Fibroblast of skin of left biceps (primary cell): ENCODE measurements at places on chromosomes 5 and 9.

DNA sequence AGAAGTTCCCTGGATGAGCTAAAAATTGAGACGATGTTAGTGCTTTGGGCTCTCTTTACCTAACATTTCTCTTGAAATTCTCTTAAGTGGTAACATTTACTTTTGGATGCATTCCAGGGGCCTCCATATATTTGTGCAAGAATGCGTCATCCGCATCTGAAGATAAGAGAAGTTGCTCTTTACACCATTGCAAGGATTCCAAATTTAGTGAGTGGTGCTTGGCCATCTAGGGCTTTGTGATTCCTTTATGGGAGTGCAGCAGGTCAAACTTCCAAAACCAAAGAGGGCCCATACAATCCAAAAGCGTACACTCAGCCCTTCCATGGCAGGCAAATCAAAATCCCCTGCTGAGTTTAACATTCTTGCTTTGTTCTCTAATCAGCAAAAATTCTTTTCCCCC is 102.0 kb upstream of the DMAC1 start:
- no peak for DNase-seq

- peak; percentile 58 for DNase-seq
Measured at GRCh38 chr5:83547161-83547560, 75.6 kb downstream of the VCAN start.

DNA sequence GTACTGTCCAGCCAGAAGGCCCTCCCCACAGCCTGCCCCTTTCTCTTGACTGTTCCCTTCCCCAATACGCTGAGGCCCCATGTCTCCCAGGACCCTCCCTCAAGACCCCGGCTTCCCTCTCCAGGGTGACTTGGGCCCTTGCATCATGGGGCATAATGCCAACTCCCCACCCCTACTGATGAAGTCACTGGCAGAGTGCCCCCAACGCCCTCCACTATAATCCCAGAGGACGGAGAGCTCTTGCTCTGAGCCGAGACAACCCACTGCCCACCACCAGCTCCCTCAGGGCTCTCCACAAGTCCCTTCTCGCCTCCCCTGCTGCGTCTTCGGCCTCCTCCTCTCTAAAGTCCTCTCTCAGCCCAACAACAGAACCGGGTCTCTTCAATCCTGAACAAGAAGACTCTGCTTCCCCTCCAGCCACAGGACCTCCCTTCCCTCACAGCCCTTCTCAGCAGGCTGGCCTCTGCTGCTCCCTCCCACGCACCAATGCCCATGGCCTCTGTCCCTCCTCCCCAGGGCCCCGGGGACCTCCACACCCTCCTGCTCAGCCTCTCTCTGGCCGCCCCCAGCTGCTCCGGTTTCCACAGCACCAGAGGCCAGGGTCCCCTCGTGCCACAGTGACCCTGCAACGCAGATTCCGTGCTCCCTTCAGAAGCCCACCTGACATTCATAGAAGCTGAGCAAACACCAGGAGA is 47.6 kb downstream of the ADAMTS2 start:
- no peak for DNase-seq

- peak; percentile 74 for DNase-seq
Measured at GRCh38 chr5:110900829-110901228, 162.0 kb downstream of the SLC25A46 start.

DNA sequence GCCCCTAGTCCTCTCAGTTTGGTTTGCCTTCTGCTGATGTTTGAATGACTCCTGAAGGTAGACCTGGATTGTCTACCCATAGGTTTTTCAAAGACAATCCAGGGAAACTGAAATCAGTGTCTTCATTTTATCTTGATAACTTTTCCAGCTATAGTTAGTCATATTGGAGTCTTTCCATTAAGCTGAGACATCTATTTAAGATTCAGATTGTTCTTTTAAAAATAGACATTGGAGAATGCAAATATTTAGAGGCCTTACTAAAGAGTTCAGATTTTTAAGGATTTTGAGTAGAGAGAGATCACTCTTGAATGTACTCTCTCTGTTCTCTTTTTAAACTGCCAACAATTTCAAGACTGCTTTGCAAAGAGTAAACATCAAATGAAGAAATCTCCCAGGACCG is 69.1 kb downstream of the GDNF start:
- no peak for DNase-seq

- no peak for DNase-seq
Measured at GRCh38 chr5:882253-883183, 10.1 kb downstream of the BRD9 start.

- no peak for DNase-seq
Measured at GRCh38 chr9:104027295-104027694, 66.8 kb upstream of the SMC2 start.

DNA sequence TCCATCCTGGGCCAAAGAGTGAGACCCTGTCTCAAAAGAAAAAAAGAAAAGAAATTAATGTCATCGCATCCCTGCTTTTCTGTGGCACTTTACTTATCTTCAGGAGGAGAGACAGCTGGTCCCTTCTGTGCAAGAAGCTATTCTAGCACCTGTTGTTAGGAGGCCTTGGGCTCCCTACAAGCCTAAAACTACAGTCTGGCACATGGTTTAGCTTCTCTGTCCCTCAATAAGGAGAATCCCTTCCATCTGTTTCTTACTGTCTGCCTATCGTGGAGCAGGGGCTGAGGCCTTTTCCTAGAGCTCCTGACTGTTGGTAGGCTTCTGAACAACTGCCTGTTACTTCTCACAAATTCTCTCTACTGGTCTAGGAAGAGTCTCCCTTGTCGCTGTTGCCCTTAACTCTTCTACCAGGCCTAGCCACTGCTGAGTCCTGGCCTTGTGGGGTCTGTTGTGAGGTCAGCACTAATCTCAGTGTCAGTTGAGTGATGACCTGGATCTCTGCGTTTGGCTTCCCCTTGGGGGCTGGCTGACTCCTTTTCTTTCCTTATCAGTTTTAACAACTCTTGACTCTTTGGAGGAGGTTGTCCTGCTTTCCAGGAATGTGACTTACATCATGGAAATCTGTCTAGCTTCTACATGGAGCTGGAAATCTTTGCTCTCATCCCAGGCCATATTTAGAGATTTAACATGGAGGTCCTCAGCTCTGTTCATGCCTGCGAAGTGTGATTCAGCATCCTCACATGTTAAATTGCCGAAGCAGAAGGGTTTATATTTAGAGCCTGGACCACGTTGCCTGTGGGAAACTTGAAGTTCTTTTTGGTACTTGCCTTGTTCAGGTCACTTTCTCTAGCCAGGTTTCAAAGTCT is 5.7 kb upstream of the GARNL3 start:
- DNase-seq: no peak

DNA sequence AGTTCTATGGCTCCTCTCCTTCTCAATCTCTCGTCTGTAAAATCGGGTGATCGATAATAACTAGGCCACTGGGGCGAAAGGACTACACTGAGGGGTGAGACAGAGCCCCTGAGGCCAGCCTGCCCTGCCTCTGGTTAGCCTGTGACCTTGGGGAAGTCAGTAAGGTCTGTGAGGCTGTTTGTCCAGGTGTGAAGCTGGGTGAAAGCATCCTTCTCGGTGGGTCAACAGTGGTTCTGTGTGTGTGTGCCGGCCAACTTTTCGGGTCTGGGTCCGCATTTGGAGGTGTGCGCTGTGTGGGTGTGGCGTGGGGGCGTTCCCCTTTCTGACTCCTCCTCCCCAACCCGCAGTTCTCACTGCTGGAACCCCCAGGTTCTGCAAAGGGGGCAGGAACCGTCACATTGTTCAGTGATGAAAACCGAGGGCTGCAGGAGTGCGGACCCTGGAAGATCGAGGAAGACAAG is 5.0 kb upstream of the RNF44 start:
- no peak for DNase-seq

DNA sequence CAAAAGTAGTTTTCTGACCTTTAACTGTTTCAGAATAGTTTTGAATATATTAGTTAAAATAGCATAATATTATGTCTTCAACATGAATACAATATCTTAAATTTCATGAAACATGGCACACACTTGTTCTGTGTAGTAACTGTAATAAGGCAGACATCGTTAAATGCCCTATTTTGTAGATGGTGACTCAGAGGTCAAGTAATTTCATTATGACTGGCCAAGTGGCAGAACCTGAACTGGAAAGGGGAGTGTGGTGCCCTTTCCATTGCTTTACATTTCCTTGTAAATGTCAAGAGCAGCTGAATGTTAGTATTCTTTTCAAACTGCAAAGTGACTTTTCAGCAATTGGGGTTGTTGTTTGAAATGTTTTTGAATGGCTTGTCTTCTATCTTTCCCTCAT is 201.2 kb upstream of the CDKN2B start:
- no peak for DNase-seq

- DNase-seq: no peak
Measured at GRCh38 chr5:158100373-158100888, 241.5 kb upstream of the CLINT1 start.

GRCh38 chr5:175219366-175219765 is 224.6 kb downstream of the DRD1 start:
- DNase-seq: no peak

GRCh38 chr9:2745560-2746380 is 28.5 kb downstream of the KCNV2 start:
- no peak for DNase-seq

DNA sequence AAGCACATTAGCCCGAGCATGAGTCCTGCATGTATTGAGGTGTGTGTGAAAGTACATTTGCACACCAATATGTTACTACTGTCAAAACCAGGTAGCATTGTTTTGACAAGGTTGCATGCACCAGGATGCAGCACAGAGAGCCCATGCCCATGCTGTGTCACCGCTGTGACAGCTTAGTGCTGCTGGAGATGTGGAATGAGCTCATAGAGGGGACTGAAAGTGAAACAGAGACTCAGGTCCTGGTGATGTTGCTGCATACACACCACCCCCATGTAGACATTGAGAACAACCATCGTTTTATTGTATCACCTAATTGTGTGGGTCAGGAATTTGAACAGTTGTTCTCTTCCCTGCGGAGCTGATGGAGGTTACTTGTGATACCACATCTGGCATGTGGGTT is 53.0 kb downstream of the GADD45G start:
- no peak for DNase-seq

GRCh38 chr5:68289498-68289897 is 73.9 kb downstream of the PIK3R1 start:
- no peak for DNase-seq

- no peak for DNase-seq
Measured at GRCh38 chr9:1198085-1198484, 147.9 kb downstream of the DMRT2 start.

GRCh38 chr9:87642330-87643106 is 83.4 kb upstream of the CTSL start:
- DNase-seq: no peak

DNA sequence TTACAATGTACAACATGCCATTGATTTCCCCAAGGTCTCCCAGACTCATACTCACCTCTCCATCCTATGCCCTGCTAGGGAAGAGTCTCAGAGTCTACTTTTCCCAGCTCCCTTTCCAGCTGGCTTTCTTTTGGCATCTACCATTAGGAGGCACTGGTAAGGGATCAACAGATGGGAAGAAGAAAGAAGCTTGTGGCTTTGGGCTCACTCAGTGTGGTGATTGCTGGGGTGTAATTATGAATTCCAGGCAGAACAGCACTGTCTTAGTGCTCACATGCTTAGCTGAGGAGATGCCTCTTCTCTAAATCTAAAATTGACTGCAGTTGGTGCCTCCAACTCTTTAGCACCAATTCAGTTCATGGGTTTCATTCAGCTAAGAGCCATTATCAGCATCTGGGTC is 330.0 kb downstream of the PSAT1 start:
- no peak for DNase-seq

DNA sequence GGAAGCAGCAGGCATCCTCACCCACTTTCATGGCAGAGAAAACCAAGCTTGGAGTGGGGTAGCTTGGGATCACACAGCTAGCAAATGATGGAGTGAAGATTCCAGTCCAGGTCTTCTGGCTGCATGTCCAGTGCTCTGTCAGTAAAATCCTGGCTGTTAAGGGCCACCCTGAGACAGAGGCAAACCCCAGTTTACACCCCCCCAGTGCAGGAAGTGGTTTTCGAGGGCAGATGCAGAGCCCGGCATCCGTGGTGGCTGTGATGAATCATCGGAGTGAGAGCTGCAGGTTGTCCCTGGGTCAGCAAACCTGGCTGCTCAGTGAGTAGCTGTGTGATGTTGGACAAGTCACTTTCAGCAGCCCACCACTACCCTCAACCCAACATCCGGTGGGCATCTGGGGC is 115.4 kb downstream of the RGS3 start:
- peak; percentile 61 for DNase-seq

DNA sequence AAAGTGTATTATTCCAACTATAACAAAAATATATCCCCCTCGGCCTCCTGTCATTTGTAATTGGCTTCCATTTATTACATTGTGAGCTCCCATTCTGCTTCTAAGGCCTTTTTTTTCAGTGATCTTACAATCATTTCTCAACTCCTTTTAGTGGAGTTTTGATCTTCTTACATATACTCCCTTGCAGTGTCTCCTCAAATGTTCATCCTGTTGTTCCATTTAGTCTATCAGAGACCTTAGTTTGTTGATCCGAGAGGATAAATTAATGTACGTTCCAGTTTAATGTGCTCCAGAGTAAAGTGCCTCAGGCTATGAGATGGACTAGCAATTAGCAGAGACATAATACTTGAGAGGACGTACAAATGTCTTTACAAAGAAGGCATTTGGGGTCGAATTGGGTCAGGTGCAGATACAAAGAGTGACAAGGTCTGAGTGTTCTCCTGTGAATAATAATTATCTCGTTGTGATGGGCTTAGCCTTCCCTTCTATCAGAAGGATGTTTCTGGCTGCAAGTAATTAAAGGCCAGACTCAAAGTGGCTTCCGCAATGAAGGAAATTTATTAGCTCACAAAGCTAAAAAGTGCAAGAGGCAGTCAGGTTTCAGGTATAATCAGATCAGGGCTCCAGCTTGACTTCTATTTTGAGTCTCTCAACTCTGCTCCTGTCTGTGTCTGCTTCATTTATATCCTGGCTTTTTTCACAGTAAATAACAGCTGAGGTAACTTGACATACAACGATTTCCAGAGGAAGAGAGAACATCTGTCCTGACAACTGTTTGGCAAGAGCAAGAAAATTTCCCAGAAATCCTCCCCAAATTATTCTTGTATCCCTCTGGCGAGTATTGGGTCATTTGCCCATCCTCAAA is 30.1 kb downstream of the ARRDC3 start:
- DNase-seq: no peak

GRCh38 chr9:134738869-134739659 is 97.5 kb downstream of the COL5A1 start:
- DNase-seq: no peak

- no peak for DNase-seq
Measured at GRCh38 chr5:59813761-59814536, 79.6 kb downstream of the PDE4D start.

DNA sequence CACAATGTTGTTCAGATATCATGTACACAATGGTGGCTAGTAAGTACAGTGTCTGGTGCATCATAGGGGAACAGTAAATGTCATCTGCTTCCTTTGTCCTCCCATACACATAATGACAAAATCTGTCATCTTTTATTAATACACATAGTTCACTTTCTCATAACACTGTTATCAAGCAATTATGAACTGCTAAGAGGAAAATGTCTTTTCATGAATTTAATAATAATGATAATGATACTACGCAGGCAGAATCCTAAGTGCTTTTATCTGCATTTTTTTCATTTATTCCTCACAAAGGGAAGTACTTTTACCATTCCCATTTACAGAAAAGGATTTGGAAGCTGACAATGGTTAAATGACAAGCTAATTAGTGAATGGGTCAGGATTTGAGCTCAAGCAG is 35.7 kb downstream of the DPYSL3 start:
- no peak for DNase-seq

GRCh38 chr9:79559495-79560181 is 12.1 kb upstream of the TLE4 start:
- DNase-seq: no peak

GRCh38 chr9:122444041-122444733 is 33.5 kb downstream of the OR1J1 start:
- peak; percentile 51 for DNase-seq
